ENCODE measurements at places on chromosomes 3 and 15.

DNA sequence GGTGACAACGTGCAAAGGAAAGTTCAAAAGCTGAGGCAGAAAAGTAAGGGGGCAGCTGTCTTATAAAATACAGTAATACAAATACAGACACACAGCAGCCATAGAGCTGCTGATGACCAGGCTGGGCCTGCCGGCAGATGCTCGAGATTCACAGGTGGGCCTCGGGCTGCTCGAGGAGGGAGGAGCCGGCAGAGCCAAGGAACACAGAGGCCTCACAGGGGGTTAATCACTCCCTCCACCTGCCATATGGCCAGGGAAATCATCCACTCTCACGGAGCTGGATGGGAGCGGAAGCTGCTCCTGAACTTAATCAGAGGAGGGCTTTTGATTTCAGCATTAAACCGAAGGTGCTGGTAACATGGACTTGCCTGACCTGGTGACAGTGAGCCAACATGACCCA, 29.6 kb upstream of the MGLL start:
- DNase-seq, result no peak

DNA sequence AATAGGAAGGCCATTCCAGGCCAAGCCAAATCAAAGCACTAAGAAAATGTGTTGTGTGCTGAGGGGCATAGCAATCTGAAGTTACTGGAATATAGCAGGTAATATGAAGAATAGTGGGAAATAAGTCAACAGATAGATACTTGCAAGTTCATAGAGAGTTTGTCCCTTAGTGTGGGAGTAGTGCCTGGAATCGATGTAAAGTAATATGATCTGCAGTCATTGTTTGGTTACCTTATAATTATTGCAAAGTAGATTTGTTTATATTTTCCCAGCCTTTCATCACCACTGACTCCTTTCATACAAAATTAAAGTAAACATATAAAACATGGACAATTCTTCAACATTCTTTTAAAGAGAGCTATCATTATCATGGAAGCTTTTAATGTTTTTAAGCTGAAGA, 420.9 kb upstream of the NECTIN3 start:
- DNase-seq, result no peak

GRCh38 chr3:173893066-173893465, 495.5 kb downstream of the NLGN1 start:
- no peak for DNase-seq

GRCh38 chr3:18228060-18228459, 197.1 kb downstream of the SATB1 start:
- no peak for DNase-seq

GRCh38 chr15:38920966-38921365, 356.4 kb upstream of the RASGRP1 start:
- no peak for DNase-seq

- no peak for DNase-seq
Observed at GRCh38 chr3:170634663-170635384, 48.9 kb upstream of the SLC7A14 start.

GRCh38 chr3:157247391-157247790, 87.4 kb upstream of the CCNL1 start:
- no peak for DNase-seq

DNA sequence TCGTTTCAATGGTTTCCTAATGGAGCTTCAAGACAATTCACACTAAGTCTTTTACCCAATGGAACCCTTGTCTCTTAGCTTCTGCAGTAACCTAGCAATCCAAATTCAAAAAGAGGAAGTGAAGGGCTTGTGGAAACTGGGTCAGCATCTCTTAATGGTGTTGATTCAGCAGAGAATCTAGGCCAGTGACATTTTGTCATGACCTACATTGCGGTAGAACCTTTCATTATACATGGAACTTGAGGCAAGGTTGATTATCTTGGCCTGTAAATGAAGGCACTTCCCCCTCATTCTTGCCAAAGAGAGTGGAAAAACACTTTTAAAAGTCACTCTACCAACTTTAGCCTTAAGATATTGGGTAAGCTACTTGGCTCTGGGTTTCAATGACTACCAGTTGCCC, 42.8 kb downstream of the C2CD4B start:
- no peak for DNase-seq

DNA sequence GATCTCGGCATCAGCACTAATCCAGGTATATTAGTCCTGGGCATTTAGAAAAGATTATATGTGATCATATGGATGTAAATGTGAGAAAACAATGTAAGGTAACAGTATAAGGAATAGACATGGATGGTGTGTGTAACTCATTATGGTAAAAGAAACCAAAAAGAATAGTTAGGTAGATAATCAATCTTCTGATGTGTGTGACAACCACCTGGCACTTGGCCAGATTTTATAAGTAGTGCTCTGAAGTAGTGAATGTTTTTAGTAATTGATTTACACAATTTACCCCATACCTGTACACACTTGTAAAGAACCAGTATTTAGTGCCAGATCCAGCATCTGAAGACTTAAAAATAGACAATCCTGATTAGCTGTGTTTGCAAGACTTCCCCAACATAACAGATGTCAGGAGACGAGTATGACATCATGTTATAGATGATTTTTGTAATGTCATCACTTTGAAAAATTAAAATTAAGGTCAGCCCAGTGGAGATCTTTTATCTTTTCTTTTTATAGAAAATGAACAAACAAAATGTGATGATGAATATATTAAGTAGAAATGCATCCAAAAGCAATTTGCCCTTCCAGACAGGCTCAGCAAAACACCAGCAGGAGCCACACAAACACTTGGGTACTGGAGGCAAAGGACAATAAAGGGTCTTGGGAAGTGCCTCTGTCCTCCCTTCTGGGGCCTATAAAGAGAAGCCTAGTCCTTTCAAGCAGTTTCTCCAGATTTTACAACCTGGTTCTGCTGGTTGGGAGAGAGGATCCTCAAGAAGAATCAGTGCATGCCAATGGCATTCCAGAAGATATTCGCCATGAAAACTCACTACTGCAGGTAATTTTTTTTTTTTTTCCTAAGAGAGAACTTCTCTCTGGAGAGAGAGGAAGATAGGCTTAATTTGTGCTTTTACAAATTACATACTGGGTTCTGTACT, 140.7 kb downstream of the MECOM start:
- DNase-seq, result no peak

DNA sequence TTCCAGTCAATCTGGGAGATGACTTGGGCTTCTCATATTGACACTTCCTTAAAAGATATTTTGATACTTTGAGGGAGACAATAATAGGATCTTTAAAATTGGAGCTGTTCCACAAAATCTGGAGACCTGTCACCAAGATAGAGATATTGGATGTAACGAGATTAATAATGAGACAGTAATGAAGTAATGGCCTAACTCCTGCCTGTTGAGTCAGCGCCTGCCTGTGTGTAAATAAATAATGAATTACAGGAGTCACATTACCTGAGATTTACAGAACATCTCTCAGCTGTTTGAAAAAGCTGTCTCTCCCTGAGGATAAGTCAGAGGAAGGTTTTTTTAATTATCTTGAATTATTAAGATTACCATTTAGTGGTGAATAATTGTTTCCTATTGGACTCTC, 43.8 kb upstream of the MITF start:
- no peak for DNase-seq

- no peak for DNase-seq
Observed at GRCh38 chr3:164537485-164537884, 540.8 kb downstream of the SI start.

DNA sequence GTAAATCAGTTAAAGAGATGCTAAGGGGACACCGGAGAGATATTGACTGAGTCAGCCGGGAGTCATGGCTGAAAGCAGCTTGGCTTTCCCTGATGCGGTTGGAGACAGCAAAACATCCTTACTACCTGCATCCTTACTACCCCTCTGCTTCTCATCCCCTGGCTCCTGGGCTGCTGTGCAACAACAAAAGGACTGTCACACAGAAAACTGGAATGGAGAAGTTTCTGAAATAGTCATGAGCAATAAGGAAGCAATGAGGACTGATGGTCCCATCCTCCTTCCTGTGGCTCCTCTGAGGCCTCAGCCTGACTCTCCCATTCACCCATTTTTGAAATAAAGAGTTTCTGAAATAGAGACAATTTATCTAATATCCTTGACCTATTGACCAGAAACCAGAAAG, 1.1 kb downstream of the HCLS1 start:
- DNase-seq, result no peak

DNA sequence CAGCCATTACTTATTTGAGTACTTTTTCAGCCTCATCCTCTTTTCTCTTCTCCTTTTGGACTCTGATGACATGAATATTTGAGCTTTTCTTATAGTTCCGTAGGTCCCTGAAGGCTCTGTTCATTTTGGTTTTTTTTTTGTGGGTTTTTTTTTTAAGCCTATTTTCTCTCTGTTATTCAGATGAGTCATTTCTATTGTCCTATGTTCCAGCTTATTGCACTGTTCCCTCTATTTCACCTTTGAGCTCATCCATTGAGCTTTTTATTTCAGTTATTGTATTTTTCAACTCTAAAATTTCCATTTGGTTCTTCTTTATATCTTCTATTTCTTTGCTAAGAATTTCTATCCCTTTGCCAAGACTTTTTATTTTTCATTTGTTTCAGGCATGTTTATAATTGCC, 7.2 kb upstream of the MGLL start:
- DNase-seq, result no peak

GRCh38 chr15:78316283-78317083, 17.1 kb upstream of the SKIC8 start:
- DNase-seq, result no peak

- DNase-seq, result no peak
Observed at GRCh38 chr3:156816091-156816793, 9.9 kb upstream of the LEKR1 start.

GRCh38 chr15:73997986-73998385, 3.5 kb downstream of the PML start:
- no peak for DNase-seq

- no peak for DNase-seq
Observed at GRCh38 chr3:149015393-149015792, 24.1 kb downstream of the GYG1 start.

DNA sequence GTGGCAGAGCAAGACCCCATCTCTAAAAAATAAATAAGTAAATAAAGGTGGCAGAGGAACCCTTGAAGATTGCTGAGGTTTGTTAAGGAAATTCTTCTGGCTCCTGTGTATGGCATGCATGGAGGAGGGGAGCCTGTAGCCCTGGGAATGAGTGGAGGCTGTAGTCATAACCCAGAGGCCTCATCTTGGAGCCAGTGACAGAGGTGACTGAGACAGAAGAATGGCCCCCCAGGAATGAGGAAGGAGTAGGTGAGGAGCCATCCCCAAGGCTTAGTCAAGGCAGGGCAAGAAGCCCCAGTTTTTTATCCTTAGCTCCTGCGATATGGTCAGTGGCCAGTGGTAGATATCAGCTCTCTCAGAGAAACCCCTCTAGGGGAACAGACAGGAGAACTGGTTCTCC, 46.5 kb downstream of the BSN start:
- DNase-seq, result no peak

- DNase-seq, result no peak
Observed at GRCh38 chr15:55574096-55574495, 14.0 kb downstream of the PYGO1 start.

DNA sequence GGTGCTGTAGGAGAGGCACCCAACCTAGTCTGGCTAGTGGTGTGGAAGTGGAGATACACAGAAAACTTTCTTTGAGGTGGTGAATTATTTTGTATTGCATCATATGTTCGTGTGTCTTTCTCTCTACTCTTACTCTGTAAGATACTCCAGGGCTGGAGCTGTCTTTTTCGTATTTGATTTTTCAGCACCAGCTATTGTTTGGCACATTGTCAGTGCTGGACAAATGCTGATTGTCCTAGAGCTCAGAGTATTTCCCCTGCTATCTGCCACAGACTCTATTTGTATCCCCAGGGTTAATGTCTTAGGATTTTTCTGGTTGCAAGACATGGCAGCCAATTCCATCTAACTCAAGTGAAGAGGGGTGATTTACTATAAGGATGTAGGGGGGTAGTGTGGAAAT, 110.5 kb downstream of the SAMMSON start:
- DNase-seq, result no peak

DNA sequence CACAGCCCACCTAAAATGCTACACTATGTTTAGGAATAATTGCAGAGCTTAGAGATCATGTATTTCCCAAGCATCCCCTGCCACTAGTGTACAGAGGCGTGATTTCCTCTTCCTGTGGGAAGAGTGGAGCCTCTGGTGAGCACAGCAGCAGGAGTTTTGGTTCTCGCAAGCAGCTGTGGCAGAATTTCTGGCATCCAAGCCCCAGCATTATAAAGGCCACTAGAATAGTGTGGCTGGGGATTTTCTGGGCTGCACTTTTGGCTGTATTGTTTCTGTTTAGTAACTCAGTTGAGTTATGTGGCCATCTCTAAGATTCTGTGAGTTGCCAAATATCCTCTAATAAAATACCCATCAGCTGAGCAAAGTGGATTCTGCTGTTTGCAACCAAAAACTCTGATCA, 64.7 kb downstream of the GPR176 start:
- no peak for DNase-seq

DNA sequence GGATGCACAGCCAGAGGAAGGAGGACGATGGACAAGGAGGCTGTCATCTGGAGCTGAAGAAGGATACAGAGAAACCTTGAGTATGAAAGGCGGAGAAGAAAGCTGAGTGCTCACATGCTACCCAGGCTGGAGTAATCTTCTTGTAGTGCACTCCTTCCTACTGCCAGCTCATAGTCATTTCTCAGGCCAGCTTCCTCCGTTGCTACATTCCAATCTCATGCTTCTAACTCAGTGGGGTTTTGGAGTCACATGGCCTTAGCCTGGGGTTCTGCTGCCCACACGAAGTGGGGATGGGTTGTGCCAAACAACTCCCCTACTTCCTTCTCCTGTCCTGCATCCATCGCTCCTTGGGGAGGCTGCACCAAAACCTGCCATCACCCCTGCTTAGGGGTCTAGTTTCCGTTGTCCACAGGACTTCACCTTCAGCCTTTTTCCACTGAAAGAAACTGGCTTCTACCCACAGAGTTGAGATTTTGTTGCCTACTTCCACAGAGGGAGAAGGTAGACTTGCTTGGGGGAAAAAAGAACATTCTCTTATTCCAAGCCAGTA, 239.9 kb downstream of the EPHB1 start:
- no peak for DNase-seq

DNA sequence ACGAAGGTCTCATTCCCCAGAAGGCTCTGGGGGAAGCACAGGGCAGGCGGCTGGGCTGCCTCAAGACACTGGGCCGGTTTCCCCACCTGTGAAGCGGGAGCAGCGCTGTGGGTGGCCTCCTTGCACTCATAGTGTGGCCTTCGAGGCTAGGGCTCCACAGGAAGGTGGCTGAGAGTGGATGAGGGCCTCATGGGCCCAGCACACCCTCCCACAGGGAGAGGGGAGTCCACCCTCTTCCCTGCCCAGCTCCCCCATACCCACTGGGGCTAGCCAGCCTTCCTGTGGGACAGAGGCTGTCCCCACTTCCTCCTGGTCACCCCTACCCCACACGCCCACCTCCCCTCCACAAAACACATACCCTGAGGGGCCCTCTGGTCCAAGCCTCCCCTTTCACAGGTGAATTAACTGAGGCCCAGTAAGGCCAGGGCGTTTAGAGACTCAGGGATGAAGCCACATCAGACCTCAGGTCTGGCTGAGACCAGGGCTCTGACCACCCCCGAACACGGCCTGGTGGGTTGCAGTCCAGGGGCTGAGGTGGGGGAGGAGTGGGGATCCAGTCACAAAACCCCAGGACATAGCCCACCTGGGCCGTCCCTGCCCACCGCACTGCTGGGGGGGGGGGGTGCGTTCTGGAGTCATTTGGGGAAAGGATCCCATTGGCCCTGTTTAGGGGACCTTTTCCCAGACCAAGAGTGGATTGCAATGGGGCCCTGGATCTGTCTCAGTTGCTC, 1.1 kb downstream of the ANPEP start:
- no peak for DNase-seq

GRCh38 chr3:43154980-43155379, 49.1 kb upstream of the POMGNT2 start:
- no peak for DNase-seq

All from stimulated activated CD4-positive, alpha-beta T cell treated with anti-CD3 and anti-CD28 coated beads, Interleukin-15, amount 100 ng/mL, for 1 hour (primary cell).